ENCODE measurements at places on chromosomes 16 and 17. TPM values are rescaled to one million over a fixed set of nuclear protein-coding genes. Genes with fewer than 3 reads are reported as not detected.

The WNK4 gene
- 8.7 TPM for polyA plus RNA-seq

GRCh38 chr16:90012991-90013745, 6.1 kb downstream of the DBNDD1 start:
- no peaks in the 10 kb centered on the region for H3K27me3 ChIP-seq

The MRPS34 gene
- 156 TPM for polyA plus RNA-seq

DNA sequence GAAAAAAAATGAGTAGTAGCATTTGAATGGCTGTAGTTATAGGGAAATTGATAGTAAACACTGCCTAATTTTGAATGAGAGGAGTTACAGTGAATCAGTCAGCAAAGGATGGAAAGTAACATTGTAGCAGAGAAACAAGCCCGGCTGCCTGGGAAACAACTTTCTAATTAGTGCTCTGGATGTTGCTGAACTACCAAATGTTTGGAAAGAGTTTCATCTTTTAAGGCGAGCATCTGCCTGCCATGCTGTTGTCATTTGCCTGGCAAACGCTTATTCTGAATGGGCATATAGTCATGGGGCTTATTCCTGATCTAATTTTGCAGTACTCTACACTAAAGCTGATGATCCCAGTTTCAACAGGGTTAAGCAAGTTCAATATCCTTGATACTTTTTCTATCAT, 138.6 kb downstream of the CDH11 start:
- H3K27me3 ChIP-seq, result no peaks in the 10 kb centered on the region
- no peak overlapping the region for H3K4me3 ChIP-seq
- no peak for DNase-seq
- H3K27ac ChIP-seq, result no peak overlapping the region
- H3K36me3 ChIP-seq, result peaks cover 60% of the 10 kb centered on the region
- no peaks in the 10 kb centered on the region for H3K4me1 ChIP-seq

DNA sequence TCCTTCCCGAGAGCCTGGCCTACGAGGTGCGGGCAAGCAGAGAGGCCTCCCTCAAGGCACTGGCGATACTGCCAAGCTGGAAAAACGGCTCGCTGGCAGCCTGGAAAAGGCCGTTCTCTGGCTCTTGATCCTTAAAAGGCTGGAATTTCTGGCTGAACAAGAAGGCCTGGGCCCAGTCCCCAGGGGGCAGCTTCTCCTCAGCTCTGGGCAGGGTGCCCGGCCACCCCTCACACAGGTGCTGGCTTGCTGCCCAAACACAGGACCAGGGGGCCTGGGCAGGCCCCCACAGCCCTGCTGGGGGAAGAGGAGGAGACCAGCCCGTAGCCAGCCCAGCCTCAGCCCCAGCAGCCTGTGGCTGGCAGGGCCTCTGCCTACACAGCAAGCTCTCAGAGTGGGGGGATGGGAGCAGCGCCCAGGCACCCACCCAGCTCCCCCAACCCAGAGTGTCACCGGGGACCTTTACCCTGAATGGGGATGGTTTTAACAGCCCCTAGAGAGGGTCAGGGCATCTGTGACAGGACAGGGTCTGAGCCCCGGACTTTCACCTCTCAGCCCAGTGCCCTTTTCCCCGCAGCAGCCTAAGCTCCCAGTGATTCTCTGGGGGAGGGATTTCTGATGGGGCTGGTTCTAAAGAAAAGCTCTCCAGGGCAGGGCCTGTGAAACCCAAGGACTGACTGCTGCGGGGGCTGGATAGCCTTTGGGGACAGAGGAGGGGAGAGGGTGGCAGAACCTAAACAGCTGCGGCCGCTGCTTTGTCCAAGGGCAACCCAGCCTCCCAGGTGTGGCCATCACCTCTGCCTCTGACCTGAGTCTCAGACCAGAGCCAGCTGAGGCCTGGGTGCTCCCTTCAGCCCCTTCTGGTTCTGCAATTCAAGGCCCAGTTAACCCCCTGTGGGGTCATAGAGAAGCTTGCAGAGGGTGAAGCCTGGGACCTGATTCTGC, 38.6 kb upstream of the TOB1 start:
- no peak overlapping the region for H3K4me3 ChIP-seq
- H3K36me3 ChIP-seq, result no peaks in the 10 kb centered on the region
- peaks cover 42% of the 10 kb centered on the region for H3K4me1 ChIP-seq
- H3K27ac ChIP-seq, result peak overlapping the region; percentile 61

GRCh38 chr16:81883235-81883634, 104.1 kb downstream of the PLCG2 start:
- H3K4me3 ChIP-seq, result no peak overlapping the region
- no peaks in the 10 kb centered on the region for H3K36me3 ChIP-seq

DNA sequence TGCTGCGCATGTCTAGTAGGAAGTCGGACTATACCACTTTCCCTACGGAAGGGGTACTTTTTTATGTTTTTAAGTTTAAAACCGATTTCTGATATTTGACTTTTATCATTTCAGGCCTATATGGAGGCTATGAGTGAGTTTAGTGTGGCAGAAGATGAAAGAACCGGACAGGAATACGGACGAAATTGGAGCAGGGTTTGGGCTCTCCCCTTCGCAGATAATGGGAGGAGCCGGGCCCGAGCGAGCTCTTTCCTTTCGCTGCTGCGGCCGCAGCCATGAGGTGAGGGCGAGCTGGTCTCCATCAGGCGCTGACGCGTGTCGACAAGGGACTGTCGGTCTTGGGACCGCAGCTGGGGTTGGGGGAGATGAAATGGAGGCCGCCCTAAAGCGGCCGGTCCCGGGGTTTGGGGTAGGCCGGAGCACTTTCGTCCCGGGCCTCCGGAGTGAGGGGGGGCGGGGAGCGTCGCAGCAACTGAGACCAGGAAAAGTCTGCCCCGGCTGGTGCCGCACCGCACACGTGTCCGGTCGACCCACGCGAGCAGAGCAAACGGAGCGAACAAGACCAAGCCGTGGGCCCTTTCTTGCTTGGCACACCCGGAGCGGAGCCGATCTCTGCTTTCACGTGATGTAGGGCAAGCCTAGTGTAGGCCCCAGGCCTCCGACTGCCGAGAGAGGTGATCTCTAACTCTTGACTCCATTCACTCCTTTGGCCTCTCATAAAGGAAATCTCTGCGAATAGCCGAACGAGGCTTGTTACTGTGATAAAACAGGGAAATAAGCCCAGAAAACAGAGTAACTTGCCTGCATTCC, at the start of gene RPL19:
RPL19 (plus strand) TSS at position 214 of the 810 bp plus-strand sequence; CDS start at position 276, 62 bp downstream.
- peaks cover 37% of the 10 kb centered on the region for H3K4me1 ChIP-seq
- peak; percentile 92 for DNase-seq
- H3K27ac ChIP-seq, result peak within 1 kb of the TSS; percentile 99
- peaks cover 32% of the 10 kb centered on the region for H3K36me3 ChIP-seq
- no peaks in the 10 kb centered on the region for H3K27me3 ChIP-seq

- peaks cover 13% of the 10 kb centered on the region for H3K4me1 ChIP-seq
- H3K27me3 ChIP-seq, result no peaks in the 10 kb centered on the region
- H3K36me3 ChIP-seq, result peaks cover 19% of the 10 kb centered on the region
- peak overlapping the region; percentile 40 for H3K4me3 ChIP-seq
- H3K27ac ChIP-seq, result no peak overlapping the region
Observed at GRCh38 chr16:30416624-30417528, 9.5 kb downstream of the ZNF771 start.

The MPO gene
- not detected for polyA plus RNA-seq

The GLTPD2 gene
- polyA plus RNA-seq, result not detected

The ETV4 gene
- polyA plus RNA-seq, result 27.3 TPM

DNA sequence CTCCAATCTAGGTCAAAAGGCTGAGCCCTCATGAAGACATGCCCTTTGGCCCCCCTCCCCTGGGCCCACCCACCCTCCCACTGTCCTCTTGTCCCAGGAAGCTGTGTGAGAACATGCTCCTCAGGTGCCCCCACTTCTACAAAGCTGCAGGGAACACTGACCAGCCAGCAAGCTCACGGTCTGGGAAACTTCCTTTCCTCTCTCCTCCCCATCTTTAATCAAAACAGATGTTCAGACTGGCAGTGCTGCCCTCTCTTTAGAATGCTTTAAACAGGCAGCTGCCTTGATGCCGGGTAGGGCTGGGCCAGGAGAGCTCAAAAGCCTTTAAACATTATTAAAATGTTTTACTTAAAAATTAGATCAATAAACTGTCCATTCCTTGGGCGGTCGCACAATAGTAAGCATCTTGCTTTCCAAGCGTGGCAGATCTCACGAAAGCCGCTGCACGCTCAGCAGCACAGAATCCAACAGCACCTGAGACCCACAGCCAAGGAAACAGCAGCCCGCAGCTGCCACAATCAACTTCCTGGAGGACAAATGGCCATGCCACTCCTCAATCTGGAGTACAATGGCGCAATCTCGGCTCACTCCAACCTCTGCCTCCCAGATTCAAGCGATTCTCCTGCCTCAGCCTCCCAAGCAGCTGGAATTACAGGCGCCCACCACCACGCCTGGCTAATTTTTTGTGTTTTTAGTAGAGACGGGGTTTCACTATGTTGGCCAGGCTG, 399.2 kb downstream of the SLC39A11 start:
- no peak overlapping the region for H3K4me3 ChIP-seq
- H3K4me1 ChIP-seq, result peaks cover 23% of the 10 kb centered on the region
- peak; percentile 74 for DNase-seq

- H3K4me1 ChIP-seq, result no peaks in the 10 kb centered on the region
- no peak overlapping the region for H3K4me3 ChIP-seq
- H3K36me3 ChIP-seq, result peaks cover 30% of the 10 kb centered on the region
- H3K27me3 ChIP-seq, result no peaks in the 10 kb centered on the region
- no peak overlapping the region for H3K27ac ChIP-seq
Observed at GRCh38 chr17:7676533-7676932, 10.8 kb downstream of the TP53 start.

DNA sequence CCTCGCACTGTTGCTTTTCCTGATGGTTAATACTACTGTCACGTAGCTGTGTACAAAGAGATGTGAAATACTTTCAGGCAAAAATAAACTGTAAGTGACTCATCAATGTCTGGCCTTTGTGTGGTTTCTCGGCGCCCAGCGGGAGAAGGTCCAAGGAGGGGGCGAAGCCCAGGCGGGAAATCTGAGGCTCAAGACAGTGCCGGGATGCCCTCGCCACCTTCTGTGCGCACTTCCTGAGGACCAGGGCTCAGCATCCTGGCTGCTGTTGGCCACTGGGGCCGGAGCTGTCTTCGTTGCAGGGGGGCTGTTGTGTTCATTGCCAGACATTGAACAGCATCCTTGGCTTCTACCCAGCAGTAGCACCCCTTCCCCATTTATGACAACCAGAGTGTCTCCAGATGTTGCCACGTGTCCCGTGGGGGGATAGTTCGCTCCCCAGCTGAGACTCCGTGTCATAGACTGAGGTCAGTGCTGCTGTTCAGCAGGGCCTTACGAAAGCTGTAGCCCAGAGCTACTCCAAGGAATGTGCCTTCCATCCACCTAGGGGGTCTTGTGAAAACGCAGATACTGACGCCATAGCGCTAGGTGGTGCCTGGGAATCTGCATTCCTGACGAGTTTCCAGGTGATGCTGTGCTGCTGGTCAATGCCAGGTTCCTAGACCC, 67.3 kb upstream of the PLCG2 start:
- H3K27ac ChIP-seq, result no peak overlapping the region
- no peaks in the 10 kb centered on the region for H3K27me3 ChIP-seq
- no peak overlapping the region for H3K4me3 ChIP-seq
- peaks cover 7% of the 10 kb centered on the region for H3K36me3 ChIP-seq
- peak; percentile 41 for DNase-seq
- peaks cover 18% of the 10 kb centered on the region for H3K4me1 ChIP-seq

The CHRNE gene
- polyA plus RNA-seq, result 0.54 TPM

The TRAPPC1 gene
- 390 TPM for polyA plus RNA-seq

DNA sequence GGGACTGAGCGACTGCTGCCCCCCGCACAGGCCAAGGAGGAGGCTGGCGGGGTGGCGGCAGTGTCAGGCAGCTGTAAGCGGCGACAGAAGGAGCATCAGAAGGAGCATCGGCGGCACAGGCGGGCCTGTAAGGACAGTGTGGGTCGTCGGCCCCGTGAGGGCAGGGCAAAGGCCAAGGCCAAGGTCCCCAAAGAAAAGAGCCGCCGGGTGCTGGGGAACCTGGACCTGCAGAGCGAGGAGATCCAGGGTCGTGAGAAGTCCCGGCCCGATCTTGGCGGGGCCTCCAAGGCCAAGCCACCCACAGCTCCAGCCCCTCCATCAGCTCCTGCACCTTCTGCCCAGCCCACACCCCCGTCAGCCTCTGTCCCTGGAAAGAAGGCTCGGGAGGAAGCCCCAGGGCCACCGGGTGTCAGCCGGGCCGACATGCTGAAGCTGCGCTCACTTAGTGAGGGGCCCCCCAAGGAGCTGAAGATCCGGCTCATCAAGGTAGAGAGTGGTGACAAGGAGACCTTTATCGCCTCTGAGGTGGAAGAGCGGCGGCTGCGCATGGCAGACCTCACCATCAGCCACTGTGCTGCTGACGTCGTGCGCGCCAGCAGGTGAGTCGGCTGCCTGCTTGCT, 5.6 kb upstream of the TMEM88 start:
- H3K4me3 ChIP-seq, result no peak overlapping the region
- H3K27me3 ChIP-seq, result no peaks in the 10 kb centered on the region
- no peak overlapping the region for H3K27ac ChIP-seq
- peaks cover 8% of the 10 kb centered on the region for H3K4me1 ChIP-seq
- no peak for DNase-seq

GRCh38 chr17:40004072-40004471, 11.2 kb upstream of the CSF3 start:
- H3K27me3 ChIP-seq, result no peaks in the 10 kb centered on the region
- no peak overlapping the region for H3K4me3 ChIP-seq
- no peaks in the 10 kb centered on the region for H3K4me1 ChIP-seq
- H3K36me3 ChIP-seq, result no peaks in the 10 kb centered on the region
- no peak for DNase-seq

GRCh38 chr16:84593825-84594724, 23.8 kb downstream of the COTL1 start:
- peak; percentile 58 for DNase-seq
- no peak overlapping the region for H3K27ac ChIP-seq
- H3K4me1 ChIP-seq, result peaks cover 8% of the 10 kb centered on the region
- peaks cover 3% of the 10 kb centered on the region for H3K36me3 ChIP-seq

The ZNF688 gene
- polyA plus RNA-seq, result 9.1 TPM

Measured in SK-N-SH (cell line).